ENCODE measurements at places on chromosomes 2 and 18. TPM values are rescaled to one million over a fixed set of nuclear protein-coding genes. Genes with fewer than 3 reads are reported as not detected.

RBM44 gene
- total RNA-seq = 0.99 TPM

COL5A2 gene
- total RNA-seq = 49.9 TPM

DNA sequence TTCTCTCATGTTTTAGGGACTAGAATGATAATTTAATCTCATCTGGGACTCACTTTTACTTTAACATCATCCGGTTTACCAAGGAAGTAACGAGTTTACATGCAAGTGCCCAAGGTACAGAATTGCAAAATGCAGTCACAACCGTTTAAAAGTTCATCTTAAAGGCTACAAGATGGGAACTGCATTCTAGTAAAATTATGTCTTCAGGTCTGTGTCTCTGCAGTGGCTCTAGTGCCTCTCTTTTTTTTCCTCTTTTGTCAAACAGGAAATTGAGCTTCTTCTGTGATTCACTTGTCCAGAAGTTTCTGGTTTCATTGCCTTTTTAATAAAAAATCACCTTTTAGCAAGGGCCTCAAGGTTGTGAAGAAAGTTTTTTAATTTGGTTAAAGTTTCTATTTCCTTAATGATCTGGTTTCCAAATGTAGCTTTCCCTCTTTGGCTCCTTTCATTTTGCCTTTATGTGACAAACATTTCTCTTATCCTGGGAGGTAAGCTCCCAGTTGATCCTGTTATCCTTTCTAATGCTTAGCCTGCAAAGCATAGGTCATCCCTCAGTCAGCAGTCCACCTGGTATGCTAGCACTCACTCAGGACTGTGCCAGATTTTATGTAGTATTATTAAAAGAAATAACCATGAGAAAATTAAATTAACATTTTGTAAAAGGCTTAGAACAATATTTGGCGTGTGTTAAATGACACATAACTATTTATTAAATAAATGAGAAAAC, 2.4 kb downstream of the GLS start:
- peak overlapping the region; percentile 95 for H3K4me3 ChIP-seq
- peaks cover 60% of the 10 kb centered on the region for H3K4me1 ChIP-seq
- DNase-seq = no peak
- H3K27ac ChIP-seq = peak overlapping the region; percentile 95
- no peaks in the 10 kb centered on the region for H3K27me3 ChIP-seq

GRCh38 chr18:63832470-63832869, 55.0 kb upstream of the SERPINB2 start:
- H3K27ac ChIP-seq = no peak overlapping the region
- H3K36me3 ChIP-seq = no peaks in the 10 kb centered on the region
- H3K27me3 ChIP-seq = peaks cover 11% of the 10 kb centered on the region
- H3K4me1 ChIP-seq = no peaks in the 10 kb centered on the region

CD207 gene
- 1.7 TPM for total RNA-seq

- no peak overlapping the region for H3K4me3 ChIP-seq
- H3K27me3 ChIP-seq = no peaks in the 10 kb centered on the region
- no peak overlapping the region for H3K27ac ChIP-seq
- DNase-seq = no peak
- H3K36me3 ChIP-seq = no peaks in the 10 kb centered on the region
- H3K4me1 ChIP-seq = no peaks in the 10 kb centered on the region
These were observed 31.7 kb upstream of the GPR17 start for GRCh38 chr2:127614246-127614645.

NTSR2 gene
- not detected for total RNA-seq

GRCh38 chr18:42141439-42141838, 186.4 kb downstream of the PIK3C3 start:
- no peak overlapping the region for H3K4me3 ChIP-seq
- DNase-seq = no peak
- no peaks in the 10 kb centered on the region for H3K27me3 ChIP-seq
- no peak overlapping the region for H3K27ac ChIP-seq
- H3K36me3 ChIP-seq = no peaks in the 10 kb centered on the region

DNA sequence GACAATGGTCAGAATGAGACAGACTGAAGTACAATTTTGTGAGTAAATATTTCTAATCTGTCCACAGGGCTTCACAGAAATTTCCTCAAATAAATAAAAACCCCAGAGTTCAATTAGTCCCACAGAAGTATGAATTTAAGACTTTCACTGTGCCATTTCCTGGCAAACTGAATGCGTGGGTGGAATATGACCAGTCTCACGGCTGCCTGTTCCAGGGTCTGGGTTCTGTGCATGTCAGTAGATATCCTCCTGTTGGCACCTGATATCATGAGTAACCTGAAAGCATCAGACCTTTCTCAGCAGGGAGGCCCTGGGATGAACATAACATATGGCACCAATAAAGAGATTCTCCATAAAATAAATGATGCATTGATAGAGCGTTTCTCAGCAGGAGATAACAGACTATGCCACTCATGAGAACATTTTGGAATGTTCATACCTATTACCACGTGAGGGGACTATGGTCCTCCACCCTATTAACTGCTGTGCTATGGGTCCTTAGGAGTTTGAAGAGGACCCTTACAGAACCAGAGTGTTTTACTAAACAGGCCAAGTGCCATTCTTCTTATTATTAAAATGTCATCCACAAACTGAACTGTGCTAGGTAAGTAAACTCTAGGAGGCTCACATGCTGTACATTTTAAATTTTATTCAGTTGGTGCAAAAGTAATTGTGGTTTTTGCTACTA, 10.6 kb upstream of the MALL start:
- no peak overlapping the region for H3K4me3 ChIP-seq
- DNase-seq = no peak
- H3K4me1 ChIP-seq = no peaks in the 10 kb centered on the region
- no peak overlapping the region for H3K27ac ChIP-seq
- peaks cover 13% of the 10 kb centered on the region for H3K36me3 ChIP-seq

FABP1 gene
- not detected for total RNA-seq

PTH2R gene
- 0.17 TPM for total RNA-seq

DYNC1I2 gene
- 116 TPM for total RNA-seq

CYP27C1 gene
- total RNA-seq = under 0.01 TPM

- H3K27ac ChIP-seq = peak overlapping the region; percentile 71
- H3K36me3 ChIP-seq = no peaks in the 10 kb centered on the region
- no peak overlapping the region for H3K4me3 ChIP-seq
These were observed 9.5 kb downstream of the HK2 start for GRCh38 chr2:74843433-74843832.

CAVIN2 gene
- total RNA-seq = 139 TPM

GRCh38 chr2:55357164-55357563, 62.5 kb downstream of the CCDC88A start:
- no peak overlapping the region for H3K27ac ChIP-seq
- no peak for DNase-seq
- no peaks in the 10 kb centered on the region for H3K36me3 ChIP-seq
- H3K27me3 ChIP-seq = no peaks in the 10 kb centered on the region
- no peak overlapping the region for H3K4me3 ChIP-seq

GRCh38 chr2:40544072-40544471, 92.2 kb upstream of the SLC8A1 start:
- no peaks in the 10 kb centered on the region for H3K27me3 ChIP-seq
- no peak for DNase-seq
- H3K27ac ChIP-seq = no peak overlapping the region
- H3K4me3 ChIP-seq = no peak overlapping the region

DNA sequence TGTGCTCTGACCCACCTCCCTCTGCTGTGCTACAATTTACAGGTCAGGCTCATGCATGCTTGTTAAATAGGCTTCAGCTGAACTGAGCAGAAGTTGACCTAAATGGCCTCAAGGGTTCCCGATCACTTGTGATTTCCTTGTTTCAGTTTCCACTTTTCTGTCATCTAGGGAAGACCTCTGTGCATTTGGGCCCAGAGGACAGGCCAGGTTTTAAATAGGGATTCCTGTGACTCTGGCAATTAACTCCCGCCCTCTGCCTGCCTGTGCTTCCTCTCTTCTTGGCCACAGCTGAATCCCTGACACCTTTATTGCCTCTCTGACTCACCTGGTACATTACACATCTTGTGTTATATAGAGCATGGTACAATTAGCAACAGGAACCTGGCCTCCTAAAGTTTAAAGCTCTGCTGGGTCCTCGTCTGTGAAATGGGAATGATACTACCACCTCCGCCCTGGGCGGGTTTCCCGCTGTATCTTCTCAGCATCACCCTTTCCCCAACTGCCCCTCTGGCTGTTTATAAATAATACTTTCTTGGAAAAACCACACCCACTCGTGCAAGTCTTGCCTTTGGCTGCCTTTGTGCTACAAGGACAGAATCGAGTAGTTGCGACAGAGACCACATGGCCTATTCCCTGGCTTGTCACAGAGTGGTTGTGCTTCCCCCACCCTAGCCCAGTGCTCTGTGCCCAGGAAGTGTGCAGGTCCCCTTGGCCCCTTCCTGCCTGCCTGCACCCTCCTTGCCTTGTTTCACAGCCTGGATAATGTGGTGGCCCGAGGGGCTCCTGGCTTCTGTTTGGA, 7.9 kb downstream of the CABLES1 start:
- no peaks in the 10 kb centered on the region for H3K36me3 ChIP-seq
- DNase-seq = no peak
- H3K4me1 ChIP-seq = peaks cover 30% of the 10 kb centered on the region
- H3K27me3 ChIP-seq = no peaks in the 10 kb centered on the region

LIMS2 gene
- 99.2 TPM for total RNA-seq

DNA sequence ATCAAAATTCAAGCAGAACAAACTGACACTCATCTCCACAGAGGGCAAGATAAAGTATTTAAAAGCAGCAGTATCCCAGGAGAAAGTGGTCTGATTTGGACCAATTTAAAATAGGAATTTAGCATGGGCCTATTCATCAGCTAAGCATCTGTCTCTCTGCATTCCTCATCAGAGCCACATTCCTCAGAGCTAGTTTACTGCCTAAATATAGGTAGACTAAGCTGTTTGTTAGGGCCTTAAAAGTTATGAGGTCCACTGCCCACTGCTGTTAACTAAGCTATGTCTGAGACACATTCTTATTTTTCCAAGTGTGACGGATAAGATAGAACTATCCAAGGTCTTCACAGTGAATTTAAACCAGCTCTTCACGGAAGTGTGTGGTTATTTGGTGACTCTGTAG, 17.6 kb downstream of the NEB start:
- H3K4me3 ChIP-seq = no peak overlapping the region
- no peaks in the 10 kb centered on the region for H3K36me3 ChIP-seq
- H3K4me1 ChIP-seq = no peaks in the 10 kb centered on the region
- H3K27ac ChIP-seq = no peak overlapping the region

RPL31 gene
- 1,036 TPM for total RNA-seq

KRTCAP3 gene
- total RNA-seq = 0.45 TPM

- H3K4me3 ChIP-seq = no peak overlapping the region
- H3K27me3 ChIP-seq = no peaks in the 10 kb centered on the region
- H3K4me1 ChIP-seq = peaks cover 6% of the 10 kb centered on the region
- peaks cover 15% of the 10 kb centered on the region for H3K36me3 ChIP-seq
- DNase-seq = no peak
- peak overlapping the region; percentile 56 for H3K27ac ChIP-seq
These were observed 42.4 kb downstream of the ITGB1BP1 start for GRCh38 chr2:9380702-9381628.
